Progenitor cell of endocrine pancreas (in vitro differentiated cells): ENCODE measurements at places on chromosomes 7 and 10.

DNA sequence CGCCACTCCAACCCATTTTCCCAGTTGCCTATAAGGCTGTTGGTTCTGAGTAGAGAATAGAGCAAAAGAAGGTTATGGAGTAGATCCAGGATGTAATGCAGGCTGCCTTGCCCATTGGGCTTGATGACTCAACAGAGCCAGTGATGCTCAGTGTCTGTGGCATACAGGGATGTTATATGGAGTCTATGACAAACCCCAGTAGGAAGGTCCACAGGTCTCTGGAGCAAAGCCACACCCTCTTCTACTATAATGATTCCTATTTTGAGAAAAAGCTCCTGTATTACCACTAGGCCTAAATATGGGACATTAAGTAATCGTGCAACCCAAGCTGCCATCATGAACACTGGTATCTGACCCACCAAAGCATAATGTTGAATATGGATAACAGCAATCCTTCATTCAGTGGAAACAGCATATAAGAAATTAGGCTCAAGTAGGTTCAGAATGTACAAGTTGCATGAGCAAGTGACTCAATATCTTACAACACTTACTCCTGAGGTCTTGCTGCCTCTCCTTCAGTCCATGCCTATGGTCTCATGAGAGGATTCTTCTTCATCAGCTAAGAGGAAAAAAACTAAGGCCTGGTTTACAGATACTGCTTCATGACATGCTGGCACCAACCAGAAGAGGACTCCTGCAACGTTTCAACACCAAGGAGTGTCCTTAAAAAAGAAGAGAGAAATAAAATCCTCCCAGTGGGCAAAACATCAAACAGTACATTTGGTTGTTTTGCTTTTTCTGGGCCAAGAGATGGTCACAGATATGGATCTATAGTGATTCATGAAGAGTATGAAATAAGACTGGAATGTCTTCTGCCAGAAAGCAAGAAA lies 14.8 kb upstream of the FHIP2A start:
- DNase-seq, result no peak

GRCh38 chr7:38339953-38340819 lies 66.8 kb upstream of the TARP start:
- DNase-seq, result no peak

- no peak for DNase-seq
These were observed 405.5 kb upstream of the CELF2 start for GRCh38 chr10:10612151-10612550.

DNA sequence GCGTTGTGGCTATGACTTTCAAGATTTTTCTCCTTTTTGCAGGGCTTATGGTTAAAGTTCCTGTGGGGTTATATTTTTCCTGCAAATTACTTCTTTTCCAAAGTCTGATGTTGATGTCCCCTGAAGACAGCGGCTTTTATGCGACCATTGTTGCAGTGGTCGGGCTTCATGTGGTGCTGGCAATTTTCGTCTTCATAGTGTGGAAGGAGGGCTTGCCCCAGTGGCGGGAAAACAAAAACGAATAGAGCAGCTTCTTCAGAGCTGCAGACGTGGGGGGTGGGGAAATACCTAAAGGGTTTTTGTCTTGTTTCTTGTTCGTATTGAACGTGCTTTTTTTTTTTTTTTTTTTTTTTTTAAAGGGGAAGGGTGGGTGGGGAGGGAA lies 53.8 kb downstream of the MCMBP start:
- DNase-seq, result no peak

DNA sequence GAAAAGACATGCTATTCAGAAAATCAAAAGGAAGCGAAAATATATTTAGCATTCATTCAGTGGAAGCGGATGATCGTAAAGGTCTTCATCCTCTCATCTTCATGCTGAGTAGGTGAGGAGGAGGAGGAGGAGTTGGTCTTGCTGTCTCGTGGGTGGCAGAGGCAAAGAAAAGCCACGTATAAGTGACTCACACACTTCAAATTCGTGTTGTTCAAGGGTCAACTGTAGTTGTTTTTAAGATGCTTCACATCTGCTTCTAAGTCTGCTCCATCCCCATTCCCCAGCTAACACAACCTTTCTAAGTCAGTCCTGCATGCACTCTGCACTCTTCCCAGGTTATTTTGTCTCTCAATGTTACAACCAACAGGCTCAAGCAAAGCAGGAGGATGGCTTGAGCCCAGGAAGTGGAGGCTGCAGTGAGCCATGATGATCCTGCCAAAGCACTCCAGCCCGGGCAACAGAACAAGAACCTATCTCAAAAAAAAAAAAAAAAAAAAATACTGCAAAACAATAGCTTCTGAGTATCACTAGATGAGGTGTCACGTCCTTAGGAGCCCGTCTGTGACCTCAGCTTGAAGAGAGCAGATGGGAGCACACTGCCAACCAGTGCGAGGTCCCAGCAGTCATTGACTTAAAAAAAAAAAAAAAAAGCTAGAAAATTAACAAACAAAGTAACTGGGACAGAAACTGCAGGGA lies 70.5 kb downstream of the SFMBT2 start:
- DNase-seq, result no peak
